NCI-H1436 treated with DMSO at 0.1 percent for 48 hours (cell line): ENCODE measurements at places on chromosomes 2 and 18.

GRCh38 chr18:48781163-48781987 lies 169.4 kb downstream of the SMAD7 start:
- no peak for DNase-seq

- no peak for DNase-seq
Measured at GRCh38 chr18:814300-815084, 2.5 kb upstream of the YES1 start.

GRCh38 chr2:54271189-54271588 lies 15.2 kb upstream of the TSPYL6 start:
- DNase-seq, result no peak

DNA sequence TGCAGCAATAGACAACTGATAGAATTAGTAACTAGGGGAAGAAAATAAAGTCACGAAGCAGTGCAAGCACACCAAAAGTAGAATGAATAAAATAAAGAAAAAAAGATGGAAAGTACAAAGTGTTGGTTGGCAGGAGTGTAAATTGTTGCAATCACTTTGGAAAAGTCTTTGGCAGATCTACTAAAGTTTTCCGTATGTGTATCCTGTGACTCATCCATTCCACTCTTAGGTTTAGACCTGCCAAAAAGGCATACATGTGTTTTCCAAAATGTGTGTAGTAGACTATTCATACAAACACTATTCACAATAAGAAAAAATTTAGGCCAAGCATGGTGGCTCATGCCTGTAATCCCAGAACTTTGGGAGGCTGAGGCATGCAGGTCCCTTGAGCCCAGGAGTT lies 282.1 kb upstream of the FSIP2 start:
- no peak for DNase-seq

DNA sequence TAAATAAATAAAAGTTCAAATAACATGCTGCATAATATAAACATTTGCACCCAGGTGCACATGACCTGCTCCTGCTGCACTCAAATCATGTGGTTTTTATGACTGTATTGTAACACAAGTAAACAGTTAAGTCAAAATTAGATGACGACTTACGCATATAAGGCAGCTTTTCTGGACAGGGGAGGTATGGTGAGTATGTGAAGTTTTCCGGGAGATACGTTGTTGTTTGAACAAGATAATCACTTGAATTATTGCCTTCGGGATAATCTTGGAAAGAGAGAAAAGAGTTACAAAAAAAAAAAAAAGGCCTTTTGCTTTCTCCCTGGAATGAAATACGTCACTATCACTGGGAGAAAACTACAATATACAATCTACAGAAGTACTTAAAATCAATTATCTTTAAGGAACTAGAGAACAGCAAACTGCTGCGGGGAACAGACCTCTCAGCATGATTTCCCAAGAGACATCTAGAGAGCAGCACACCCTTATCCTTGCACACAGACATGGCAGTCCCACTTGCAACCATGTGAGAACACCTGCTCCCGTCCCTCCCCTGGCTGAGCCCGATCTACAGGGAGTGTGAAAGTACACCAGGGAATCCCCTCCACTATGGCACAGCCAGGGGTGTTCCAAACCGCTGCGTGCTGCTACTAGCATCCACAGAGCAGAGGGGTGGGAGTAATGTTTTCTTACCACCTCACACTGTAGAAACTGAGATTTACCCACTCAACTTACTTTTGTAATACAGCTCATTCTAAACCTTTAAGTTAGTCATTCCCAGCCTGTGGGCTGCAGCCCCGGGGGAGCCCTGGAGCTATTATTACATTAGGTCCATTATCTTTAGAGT lies 26.3 kb downstream of the B4GALT6 start:
- peak; percentile 76 for DNase-seq

DNA sequence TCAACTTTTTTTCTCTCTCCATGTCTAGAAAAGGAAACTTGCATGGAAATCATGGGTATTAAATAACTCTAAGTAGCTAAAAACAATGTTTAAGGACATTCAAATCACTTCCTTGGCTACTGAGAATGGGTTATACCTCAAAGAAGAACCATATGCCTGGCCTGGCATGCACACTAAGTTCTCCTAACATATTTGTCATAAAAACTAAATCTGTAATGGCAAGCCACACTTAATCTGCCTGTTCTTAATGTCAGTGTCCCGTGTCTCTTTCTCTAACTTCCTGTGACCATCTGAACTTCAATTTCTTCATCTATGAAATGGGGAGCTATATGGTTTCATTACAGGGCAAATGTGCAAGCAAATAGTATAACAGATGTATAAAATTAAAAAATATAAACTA lies 11.1 kb downstream of the PDE1A start:
- DNase-seq, result no peak

GRCh38 chr2:9995059-9995458 lies 43.6 kb downstream of the GRHL1 start:
- no peak for DNase-seq
